ENCODE measurements at places on chromosomes 13 and 19. TPM values are rescaled to one million over a fixed set of nuclear protein-coding genes. Genes with fewer than 3 reads are reported as not detected.

- no peak for DNase-seq
Observed at GRCh38 chr13:25109341-25109740, 13.4 kb downstream of the PABPC3 start.

DNA sequence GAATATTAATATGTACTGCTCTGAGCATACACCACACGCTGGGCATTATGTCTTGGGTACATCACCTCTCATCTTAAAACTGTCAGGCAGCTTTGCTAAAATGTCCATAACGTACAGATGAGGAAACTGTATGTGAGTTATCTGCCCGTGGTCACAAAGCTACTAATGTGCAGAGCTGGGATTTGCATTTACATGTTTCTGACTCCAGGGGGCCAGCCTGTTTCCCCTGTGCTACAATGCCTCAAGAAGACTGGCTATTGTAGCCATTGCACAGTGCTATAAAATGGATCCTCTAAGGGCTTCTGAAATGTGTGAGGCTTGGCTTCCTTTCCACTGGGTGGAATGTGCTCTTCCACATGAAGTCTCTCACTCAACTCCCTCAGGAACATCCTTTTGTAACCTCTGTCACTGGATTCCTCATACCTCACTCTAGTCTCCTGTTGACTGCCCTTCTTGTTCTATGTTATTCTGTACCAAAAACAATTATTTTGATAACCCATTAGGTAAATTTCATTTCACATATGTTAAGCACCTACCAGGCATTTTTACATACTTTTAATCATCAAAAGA lies 95.6 kb upstream of the HTR2A start:
- DNase-seq = peak; percentile 4

- no peak for DNase-seq
Observed at GRCh38 chr19:28207244-28207643, 1005.7 kb downstream of the UQCRFS1 start.

- DNase-seq = no peak
Observed at GRCh38 chr13:97077341-97077740, 83.1 kb upstream of the OXGR1 start.

- DNase-seq = no peak
Observed at GRCh38 chr19:51704626-51705025, 11.5 kb downstream of the SPACA6 start.

GRCh38 chr19:16922949-16923348 lies 34.1 kb downstream of the F2RL3 start:
- DNase-seq = no peak

DNA sequence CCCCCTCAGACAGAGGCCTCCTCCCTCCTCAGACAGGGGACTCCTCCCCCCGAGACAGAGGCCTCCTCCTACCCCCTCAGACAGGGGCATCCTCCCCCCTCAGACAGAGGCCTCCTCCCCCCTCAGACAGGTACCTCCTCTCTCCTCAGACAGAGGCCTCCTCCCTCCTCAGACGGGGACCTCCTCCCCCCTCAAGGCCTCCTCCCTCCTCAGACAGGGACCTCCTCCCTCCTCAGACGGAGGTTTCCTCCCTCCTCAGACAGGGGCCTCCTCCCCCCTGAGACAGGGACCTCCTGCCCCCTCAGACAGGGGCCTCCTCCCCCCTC lies 13.9 kb downstream of the C3 start:
- DNase-seq = no peak

GRCh38 chr13:65387743-65388347 lies 1842.3 kb downstream of the PCDH9 start:
- DNase-seq = no peak

- no peak for DNase-seq
Observed at GRCh38 chr13:59230484-59231264, 933.1 kb downstream of the DIAPH3 start.

- peak; percentile 74 for DNase-seq
Observed at GRCh38 chr19:43555185-43555770, 20.0 kb downstream of the XRCC1 start.

Gene CYP4F8
- not detected for total RNA-seq

Gene LPAR2
- 22.7 TPM for total RNA-seq

Gene CYP2A6
- total RNA-seq = 1.7 TPM

Gene DMWD
- total RNA-seq = 58.2 TPM

Gene C13orf46
- 11.3 TPM for total RNA-seq

Data from lung (tissue), 17 donors.